ENCODE measurements at places on chromosomes 16 and 17. TPM values are rescaled to one million over a fixed set of nuclear protein-coding genes. Genes with fewer than 3 reads are reported as not detected.

DNA sequence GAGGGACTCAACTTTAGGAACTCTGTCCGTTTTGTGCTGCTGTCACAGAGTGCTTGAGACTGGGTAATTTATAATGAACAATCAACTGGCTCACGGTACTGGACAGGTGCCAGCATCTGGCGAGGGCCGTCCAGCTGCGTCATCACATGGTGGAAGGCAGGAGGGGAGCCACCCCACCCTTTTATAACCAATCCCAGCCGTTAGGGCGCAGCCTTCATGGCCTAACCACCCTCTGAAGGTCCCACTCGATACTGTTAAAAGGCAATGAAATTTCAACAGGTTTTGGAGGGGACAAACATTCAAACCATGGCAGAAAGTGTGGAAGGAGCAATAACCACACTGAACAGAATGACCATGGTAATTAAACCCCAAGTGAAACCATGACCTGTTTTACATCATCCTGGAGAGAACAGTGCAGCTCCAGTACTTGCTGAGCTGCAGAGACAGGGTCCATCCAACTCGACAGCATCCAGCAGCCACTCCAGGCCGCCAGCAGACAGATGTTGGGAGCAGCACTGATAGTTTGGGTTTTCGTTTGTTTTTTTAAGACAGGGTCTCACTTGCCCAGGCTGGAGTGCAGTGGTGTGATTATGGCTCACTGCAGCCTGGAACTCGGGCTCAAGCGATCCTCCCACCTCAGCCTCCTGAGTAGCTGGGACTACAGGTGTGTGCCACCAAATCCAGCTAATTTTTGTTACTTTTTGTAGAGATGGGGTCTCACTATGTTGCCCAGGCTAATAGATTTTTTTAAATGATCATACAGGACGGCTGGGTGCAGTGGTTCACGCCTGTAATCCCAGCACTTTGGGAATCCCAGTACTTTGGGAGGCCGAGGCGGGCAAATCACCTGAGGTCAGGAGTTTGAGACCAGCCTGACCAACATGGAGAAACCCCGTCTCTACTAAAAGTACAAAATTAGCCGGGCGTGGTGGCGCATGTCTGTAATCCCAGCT lies 11.0 kb downstream of the CHMP6 start:
- no peak for DNase-seq

- no peak for DNase-seq
Observed at GRCh38 chr17:4582691-4583090, 1.6 kb upstream of the SMTNL2 start.

DNA sequence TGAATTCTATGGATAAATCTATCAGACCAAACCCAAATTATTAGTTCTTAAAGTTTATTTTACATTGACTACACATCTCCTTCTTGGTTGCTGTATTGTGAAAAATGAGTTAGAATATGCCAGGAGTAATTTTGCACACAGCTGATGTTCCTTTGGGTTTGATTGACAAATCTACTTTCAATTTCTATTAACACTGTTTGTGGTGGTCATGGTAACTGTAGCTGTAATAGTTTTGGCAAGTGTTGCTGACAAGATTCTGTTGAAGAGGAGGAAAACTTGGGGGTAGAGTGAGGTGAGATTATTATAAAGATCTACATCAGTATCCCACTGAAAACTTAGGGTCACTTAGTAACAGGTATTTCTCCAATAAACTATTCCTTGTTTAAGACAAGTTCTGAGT lies 30.3 kb downstream of the MRTFB start:
- DNase-seq: no peak

- DNase-seq: no peak
Observed at GRCh38 chr17:55280212-55280611, 15.5 kb downstream of the HLF start.

Gene FOXO3B
- total RNA-seq: 7.1 TPM

- DNase-seq: no peak
Observed at GRCh38 chr17:45263477-45263860, 1.6 kb upstream of the SPATA32 start.

Gene RAB40C
- total RNA-seq: 22.0 TPM

GRCh38 chr16:73196670-73197069 lies 148.7 kb upstream of the ZFHX3 start:
- DNase-seq: peak; percentile 13

DNA sequence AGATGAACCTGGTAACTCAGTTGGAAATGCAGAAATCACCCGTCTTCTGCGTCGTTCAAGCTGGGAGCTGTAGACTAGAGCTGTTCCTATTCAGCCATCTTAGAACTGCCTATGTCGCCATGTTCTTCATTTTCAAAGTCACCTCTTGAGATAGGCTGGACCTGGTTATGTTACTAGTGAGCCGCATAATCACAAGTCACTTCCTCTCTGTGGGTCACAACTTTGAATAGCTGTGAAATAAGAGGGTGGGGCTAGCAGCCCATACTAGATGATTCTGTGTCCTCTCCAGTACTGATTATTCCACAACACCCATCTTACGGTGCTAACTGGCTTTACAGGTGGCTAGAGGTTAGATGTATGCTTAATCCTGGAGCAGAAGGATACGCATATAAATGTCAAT lies 74.2 kb downstream of the VPS53 start:
- DNase-seq: no peak

Gene TBC1D3C
- total RNA-seq: not detected

Gene MYL4
- not detected for total RNA-seq

- no peak for DNase-seq
Observed at GRCh38 chr16:70610273-70611223, 35.8 kb upstream of the IL34 start.

- no peak for DNase-seq
Observed at GRCh38 chr17:14336418-14336817, 35.5 kb downstream of the HS3ST3B1 start.

DNA sequence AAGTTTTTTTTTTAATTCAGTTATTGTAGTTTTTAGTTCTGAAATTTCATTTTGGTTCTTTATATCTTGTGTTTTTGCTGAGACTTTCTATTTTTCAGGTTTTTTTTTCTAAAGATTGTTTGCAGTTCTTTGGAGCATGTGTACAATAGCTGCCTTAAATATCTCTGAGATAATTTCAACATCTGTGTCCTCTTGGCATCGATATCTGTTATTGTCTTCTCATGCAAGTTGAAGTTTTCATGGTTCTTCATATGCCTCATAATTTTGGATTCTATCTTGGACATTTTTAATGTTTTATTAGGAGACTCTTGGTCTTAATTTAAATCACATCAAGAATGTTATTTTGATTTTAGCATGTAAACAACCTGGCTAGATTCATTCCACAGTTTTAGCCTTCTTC lies 22.8 kb downstream of the COX11 start:
- no peak for DNase-seq

DNA sequence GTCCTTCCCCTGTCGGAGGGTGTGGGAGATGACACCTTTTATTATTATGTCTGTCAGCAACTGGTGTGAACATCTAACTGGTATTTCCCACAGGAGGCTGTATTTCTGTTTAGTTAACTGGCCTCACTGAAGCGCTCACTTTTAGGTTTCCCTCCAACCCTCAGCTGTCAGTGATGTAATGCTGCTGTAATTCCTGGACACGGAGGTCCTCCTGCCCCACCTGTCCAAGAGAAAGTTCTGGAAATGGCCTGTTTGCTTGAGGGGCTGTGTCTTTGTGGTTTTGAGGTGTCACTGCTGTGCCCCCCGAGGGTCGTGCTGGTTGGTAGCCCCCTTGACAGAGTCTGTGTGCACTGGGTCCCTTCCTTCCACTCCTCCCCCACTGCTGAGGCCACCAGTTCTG lies 11.5 kb downstream of the KCNJ12 start:
- no peak for DNase-seq

- DNase-seq: no peak
Observed at GRCh38 chr17:34261568-34262337, 6.7 kb downstream of the CCL2 start.

Gene AKTIP
- total RNA-seq: 103 TPM

Gene NUPR1
- not detected for total RNA-seq

DNA sequence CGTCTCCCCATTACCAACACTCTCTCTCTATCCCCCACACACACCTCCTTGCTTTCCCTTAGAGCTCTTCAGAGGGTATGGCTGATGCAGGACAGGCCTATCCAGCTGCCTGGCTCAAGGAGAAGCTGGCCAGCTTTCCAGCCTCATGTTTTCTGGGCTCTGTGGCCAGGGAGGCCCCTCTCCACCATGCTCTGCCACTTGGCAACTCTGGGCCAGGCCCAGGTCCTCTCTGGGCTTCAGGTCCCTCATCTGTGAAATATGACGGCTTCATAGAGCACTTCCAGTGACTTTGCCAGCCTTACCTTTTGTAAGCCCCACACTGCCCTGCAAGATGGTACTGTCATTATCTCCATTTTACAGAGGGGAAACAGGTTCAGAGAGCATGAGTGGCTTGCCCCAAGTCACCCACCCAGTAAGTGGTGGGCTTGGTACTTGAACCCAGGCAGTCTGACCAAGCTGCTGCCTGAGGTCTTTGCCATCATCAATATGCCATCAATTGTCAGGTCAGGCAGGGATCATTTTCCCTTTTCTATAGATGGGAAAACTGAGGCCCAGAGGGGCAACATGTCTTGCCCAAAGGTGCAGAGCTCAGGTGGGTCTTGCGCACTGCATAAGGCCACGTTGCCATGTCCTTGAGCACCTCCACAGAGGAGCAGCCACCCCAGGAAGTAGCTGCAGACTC lies 548 bp upstream of the ADGRG5 start:
- DNase-seq: no peak

Gene MMP15
- total RNA-seq: 1.8 TPM

DNA sequence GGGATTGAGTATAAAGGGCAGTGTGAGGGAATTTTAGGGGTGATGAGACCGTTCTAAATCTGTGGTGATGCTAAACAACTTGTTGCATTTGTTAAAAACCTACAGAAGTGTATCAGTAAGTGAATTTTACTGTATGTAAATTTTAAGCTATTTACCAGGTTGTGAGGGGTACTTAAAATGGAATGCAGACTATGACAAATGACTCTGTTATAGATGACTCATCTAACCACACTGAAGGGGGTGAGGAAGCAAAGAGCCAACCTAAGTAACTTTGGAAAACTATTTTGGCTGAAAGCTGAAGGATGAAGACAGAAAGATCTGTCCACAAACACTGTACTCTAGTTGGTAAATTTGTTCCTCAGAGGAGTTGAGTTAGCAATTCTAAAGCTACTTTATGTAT lies 5.3 kb upstream of the MKS1 start:
- DNase-seq: no peak

DNA sequence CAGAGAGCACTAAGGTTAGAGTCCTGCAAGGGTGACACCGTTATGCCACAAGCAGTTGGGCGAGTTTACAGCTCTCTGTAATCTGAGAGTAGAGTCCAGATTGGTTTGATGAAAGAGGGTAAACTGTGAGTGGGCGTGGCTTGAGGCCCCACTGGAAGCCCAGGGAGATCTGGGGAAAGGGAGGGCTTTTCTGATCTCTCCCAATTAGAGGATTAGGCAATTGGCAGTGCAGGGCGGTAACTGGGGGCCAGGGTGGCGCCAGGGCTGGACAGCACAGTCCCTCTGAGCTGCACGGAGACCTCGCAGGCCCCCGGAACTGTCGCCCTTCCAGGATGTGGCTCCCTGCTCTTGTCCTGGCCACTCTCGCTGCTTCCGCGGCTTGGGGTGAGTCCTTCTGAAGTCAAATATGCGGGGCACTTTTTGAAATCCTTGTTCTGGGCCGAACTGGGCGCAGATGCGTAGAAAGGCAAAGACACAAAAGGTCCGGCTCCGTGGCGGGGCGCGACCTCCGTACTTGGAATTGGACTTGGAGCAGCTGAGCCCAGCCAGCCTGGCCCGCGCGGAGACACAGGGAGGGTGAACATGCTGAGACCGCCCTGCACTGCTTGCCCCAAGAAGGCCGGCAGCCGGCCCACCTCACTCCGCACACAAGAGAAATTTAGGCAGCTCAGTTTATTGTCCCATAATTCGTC lies 72.4 kb downstream of the CES1 start:
- no peak for DNase-seq

DNA sequence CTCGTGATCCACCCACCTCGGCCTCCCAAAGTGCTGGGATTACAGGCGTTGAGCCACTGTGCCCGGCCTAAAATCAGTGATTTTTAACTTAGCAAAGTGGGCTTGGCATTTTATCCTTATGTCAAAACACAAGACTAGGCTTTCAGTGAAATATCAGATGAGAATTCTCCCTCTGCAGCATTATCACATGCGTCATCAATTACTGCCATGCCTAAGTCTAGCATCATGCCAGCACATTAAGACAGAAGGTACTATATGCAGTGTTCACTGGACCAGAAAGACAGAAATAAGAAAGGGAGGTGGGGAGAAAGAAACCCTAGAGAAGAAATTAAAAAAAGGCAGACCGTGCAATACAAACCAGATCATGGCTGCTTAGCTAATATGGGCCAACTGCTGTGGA lies 29.8 kb downstream of the GPATCH8 start:
- DNase-seq: no peak

DNA sequence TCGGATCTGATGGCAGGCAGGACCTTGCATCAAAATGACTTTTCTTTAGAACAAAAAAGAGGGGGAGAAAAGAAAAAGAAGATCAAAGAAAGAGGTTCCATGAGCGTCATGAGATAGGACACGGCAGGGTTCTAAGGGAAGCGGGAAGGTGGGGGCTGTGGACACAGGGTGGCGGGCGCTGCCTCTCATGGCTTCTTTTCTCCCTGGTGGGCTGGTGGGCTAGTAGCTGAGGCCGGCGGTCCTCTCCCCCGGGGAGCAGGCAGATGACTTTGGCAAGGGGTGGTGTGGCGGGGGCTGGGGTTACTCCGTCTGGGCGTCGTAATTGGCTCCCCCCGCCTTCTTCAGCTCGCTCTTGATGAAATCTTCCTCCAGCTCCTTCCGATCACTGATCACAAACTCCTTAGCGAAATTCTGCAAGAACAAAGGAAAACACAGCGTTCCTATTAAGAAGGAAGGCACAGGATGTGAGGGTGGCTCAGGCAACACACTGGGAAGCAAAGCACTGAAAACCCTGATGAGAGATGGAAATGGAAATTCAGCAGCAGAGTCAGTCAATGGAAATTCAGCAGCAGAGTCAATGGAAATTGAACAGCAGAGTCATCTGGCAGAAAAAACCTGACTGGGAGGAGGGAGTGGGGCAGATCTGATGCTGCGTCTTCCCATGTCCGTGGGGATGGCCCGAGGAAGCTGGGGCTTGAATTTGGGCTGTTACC lies 51.2 kb downstream of the COTL1 start:
- DNase-seq: no peak

GRCh38 chr16:81138831-81139557 lies 42.8 kb upstream of the GCSH start:
- DNase-seq: no peak

Gene HOXB4
- total RNA-seq: 4.5 TPM

GRCh38 chr16:25827709-25828108 lies 135.9 kb downstream of the HS3ST4 start:
- no peak for DNase-seq

- DNase-seq: no peak
Observed at GRCh38 chr17:67716405-67716798, 1.3 kb upstream of the NOL11 start.

Gene KRTAP2-2
- total RNA-seq: not detected

GRCh38 chr17:19023209-19023999 lies 18.8 kb upstream of the FAM83G start:
- no peak for DNase-seq

Gene TP53TG3F
- total RNA-seq: not detected

Gene PMP22
- 0.53 TPM for total RNA-seq

Measured in CD4-positive, alpha-beta memory T cell (primary cell).